ENCODE measurements at places on chromosomes 12 and 14. TPM values are rescaled to one million over a fixed set of nuclear protein-coding genes. Genes with fewer than 3 reads are reported as not detected.

DNA sequence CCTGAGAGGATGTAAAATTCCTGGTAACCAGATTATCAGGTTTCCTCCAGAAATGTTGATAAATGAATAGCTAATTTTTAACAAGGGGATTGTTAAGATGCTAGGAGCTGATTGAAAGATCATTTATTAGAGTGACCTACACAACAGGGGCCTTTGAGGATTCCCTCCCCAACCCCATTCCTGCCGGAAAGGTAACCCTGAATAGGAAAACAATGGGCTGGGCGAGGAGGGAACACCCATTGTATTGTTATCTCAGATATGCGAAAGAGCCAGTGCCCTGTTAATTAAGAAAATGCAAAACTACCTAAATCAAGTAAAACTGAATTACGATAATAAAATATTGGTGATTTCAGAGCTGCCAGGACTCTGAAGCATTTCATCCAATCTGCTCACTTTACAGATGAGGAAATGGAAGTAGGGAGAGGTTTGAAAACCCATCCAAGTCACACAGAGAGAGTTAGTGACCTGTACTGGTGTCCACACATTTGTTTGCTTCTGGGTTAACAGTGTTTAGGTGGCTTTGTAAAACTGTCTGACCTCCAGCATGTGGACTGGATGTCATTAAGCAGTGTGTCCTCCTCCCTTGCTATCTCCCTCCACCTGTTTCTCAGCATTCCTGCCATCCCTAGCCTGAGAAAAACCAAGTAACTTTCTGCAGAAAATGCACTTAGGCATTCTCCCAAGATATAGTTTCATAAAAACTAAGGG, 214.8 kb downstream of the TTC6 start:
- no peaks in the 10 kb centered on the region for H3K36me3 ChIP-seq
- no peaks in the 10 kb centered on the region for H3K4me1 ChIP-seq
- H3K4me3 ChIP-seq, result no peak overlapping the region
- no peaks in the 10 kb centered on the region for H3K27me3 ChIP-seq

GRCh38 chr12:113171543-113171942, 13.7 kb downstream of the DDX54 start:
- H3K27ac ChIP-seq, result no peak overlapping the region
- H3K4me3 ChIP-seq, result no peak overlapping the region
- H3K4me1 ChIP-seq, result no peaks in the 10 kb centered on the region
- no peak for DNase-seq

- H3K4me1 ChIP-seq, result no peaks in the 10 kb centered on the region
- no peak for DNase-seq
- H3K4me3 ChIP-seq, result no peak overlapping the region
- no peaks in the 10 kb centered on the region for H3K36me3 ChIP-seq
- no peak overlapping the region for H3K27ac ChIP-seq
Measured at GRCh38 chr14:29232711-29233110, 466.1 kb downstream of the FOXG1 start.

- no peak overlapping the region for H3K27ac ChIP-seq
- DNase-seq, result no peak
- H3K4me1 ChIP-seq, result no peaks in the 10 kb centered on the region
- no peak overlapping the region for H3K4me3 ChIP-seq
Measured at GRCh38 chr14:24818823-24819341, 184.9 kb upstream of the GZMB start.

- no peak overlapping the region for H3K27ac ChIP-seq
- H3K4me3 ChIP-seq, result no peak overlapping the region
- no peaks in the 10 kb centered on the region for H3K27me3 ChIP-seq
- no peaks in the 10 kb centered on the region for H3K4me1 ChIP-seq
Measured at GRCh38 chr12:56546680-56547079, 25.1 kb downstream of the RBMS2 start.

GRCh38 chr12:21354641-21355040, 18.1 kb upstream of the IAPP start:
- DNase-seq, result no peak
- H3K36me3 ChIP-seq, result no peaks in the 10 kb centered on the region
- H3K27me3 ChIP-seq, result no peaks in the 10 kb centered on the region
- H3K4me3 ChIP-seq, result no peak overlapping the region

DNA sequence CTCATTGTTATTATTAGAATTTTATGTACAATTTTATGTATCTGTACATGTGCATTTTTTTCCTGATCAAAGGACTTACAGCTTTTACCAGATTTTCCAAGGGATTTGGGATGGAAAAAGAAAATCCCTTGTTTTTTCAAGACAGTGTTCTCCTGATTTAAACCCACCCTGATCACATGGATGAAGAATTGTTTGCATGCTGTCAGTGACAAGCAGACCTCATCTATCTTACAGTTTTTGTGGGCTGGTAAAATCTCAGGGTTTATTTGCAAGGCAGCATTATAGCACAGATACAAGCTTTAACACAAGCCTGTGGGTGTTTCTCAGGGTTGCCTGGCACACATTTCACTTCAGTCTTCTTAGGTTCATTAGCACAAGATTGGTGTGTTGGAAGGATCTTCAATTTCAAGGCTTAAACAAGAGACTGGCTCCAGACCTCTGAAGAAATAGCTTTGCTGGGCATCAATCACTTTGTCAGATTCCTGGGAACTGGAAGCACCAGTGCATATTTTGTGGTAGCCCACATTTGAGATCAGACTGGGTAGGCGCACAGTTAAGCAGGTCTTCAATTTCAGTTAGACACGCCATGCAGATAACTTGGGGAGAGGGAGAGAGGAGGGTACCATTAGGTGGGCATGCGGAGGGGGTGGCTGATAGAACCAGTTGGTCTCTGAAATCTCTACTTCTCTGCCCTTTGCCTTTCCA, 118.0 kb downstream of the TBX5 start:
- H3K4me3 ChIP-seq, result no peak overlapping the region
- H3K27ac ChIP-seq, result no peak overlapping the region
- H3K36me3 ChIP-seq, result no peaks in the 10 kb centered on the region
- no peaks in the 10 kb centered on the region for H3K27me3 ChIP-seq
- DNase-seq, result no peak

DNA sequence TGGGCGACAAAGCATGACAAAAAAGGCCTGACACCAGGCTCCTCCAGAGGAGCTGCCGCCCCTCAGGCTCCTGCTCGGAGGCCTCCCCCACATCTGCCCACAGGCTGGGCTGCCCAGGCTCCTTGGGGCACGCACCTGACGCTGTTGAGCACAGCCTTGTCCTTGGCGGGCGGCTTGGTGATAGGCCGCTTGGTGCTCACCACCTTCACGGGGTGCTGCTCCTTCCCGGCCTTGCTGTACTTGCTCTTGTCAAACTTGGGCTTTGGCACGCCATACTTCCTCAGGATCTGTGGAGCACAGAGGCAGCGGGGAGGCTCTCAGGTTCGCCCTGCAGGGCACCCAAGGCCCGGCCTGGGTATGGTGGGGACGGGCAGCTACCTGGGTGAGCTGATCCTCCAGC, 53.4 kb downstream of the TRAFD1 start:
- H3K4me3 ChIP-seq, result no peak overlapping the region
- no peak overlapping the region for H3K27ac ChIP-seq
- peaks cover 4% of the 10 kb centered on the region for H3K36me3 ChIP-seq
- no peak for DNase-seq
- no peaks in the 10 kb centered on the region for H3K4me1 ChIP-seq

DNA sequence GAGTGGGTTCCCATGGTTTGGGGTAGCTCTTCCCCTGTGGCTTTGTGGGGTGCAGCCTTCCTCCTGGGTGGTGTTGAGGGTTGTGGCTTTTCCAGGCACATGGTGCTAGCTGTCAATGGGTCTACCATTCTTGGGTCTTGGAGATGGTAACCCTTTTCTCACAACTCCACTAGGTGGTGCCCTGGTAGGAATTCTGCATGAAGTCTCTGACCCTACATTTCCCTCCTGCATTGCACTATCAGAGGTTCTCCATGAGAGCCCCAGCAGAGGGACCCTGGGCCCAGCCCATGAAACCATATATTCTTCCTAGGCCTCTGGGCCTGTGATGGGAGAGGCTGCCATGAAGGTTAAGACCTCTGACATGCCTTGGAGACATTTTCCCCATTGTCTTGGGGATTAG, 1093.3 kb downstream of the SLC16A7 start:
- DNase-seq, result peak; percentile 43
- no peaks in the 10 kb centered on the region for H3K4me1 ChIP-seq
- no peak overlapping the region for H3K27ac ChIP-seq

GRCh38 chr12:109779382-109779781, 53.8 kb downstream of the TRPV4 start:
- H3K4me3 ChIP-seq, result no peak overlapping the region
- no peaks in the 10 kb centered on the region for H3K27me3 ChIP-seq
- peak; percentile 30 for DNase-seq
- 0 out of 2 replicates have a peak, but pooled peaks cover 6% of the 10 kb centered on the region for H3K4me1 ChIP-seq
- no peak overlapping the region for H3K27ac ChIP-seq
- H3K36me3 ChIP-seq, result no peaks in the 10 kb centered on the region

DNA sequence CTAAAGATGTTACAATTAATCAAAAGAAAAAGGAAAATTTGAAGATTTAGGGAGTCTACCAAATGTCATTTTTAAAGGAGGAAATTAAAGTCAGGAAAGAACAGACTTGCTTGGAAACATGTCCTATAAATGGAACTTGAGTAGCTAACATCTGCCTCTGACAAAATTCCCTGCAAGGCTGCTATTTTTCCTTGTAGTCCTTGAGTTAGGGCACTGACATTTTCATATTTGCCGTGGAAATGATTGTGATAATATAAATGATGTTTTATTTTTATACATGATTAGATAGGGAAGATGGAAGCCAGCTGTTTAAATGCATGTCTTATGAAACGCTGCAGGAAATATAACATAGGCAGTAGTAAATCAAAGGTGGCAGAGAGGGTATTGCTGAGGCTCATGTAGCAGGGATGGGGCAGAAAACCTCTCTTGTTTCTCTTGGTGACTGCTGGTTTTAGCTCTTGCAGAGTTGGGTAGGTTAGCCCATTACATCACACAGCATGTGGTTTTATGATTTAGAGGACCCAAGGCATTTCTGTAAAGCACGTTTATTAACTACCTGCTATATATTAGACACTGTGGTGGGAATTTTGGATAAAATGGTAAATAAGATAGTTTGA, 21.7 kb downstream of the NUBPL start:
- no peak overlapping the region for H3K4me3 ChIP-seq
- DNase-seq, result no peak
- no peaks in the 10 kb centered on the region for H3K4me1 ChIP-seq
- H3K27ac ChIP-seq, result no peak overlapping the region

The SMIM41 gene
- total RNA-seq, result not detected

The MYO1H gene
- not detected for total RNA-seq

The CPM gene
- total RNA-seq, result 0.43 TPM

Measured in SJCRH30 (cell line).